Fibroblast of the aortic adventitia (primary cell): ENCODE measurements at places on chromosomes 1 and 21. TPM values are rescaled to one million over a fixed set of nuclear protein-coding genes. Genes with fewer than 3 reads are reported as not detected.

- DNase-seq = no peak
Observed at GRCh38 chr1:180762796-180763195, 131.0 kb downstream of the XPR1 start.

- peak; percentile 18 for DNase-seq
Observed at GRCh38 chr1:99751877-99752504, 14.4 kb downstream of the FRRS1 start.

GRCh38 chr21:44018813-44019567 lies 6.9 kb downstream of the TRAPPC10 start:
- no peak for DNase-seq

GRCh38 chr21:46435786-46436227 lies 22.9 kb upstream of the DIP2A start:
- DNase-seq = no peak

- DNase-seq = peak; percentile 62
Observed at GRCh38 chr1:211724687-211725196, 49.3 kb upstream of the NEK2 start.

DNA sequence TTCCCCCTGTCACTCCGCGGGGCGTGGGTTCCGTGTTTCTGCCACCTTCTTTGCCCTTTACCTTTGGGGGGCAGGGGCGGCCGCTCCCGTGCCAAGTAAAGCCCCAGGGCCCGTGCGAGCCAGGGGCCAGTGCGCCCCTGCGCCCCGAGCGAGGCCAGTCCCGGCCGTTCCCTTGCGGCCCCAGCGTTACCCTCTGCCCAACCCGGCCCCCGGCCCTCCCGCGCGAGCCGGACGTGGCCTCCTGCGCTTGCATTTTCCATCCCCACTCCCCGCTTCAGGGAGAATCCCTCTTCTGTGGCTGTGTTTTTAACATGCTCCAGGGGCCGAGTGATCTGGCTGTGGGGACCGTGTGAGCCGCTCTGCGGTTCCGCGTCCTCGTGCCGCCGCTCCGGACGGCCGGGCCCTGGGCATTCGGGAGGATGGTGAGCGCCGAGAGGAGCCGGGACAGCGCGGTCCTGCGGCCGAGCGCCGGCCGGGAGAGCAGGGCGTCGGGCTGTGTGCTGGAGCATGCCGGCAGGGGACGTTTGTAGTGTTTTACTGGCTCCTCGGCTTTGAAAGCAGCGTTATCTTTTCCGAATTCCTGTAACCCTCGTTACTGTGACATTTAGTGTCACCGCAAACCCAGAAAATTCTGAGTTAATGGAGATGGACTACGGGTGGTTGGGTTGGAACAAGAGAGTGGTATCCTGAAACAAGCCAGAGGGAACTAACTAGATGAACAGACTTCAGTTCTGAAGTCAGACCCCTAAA lies 1.0 kb downstream of the GALNT2 start:
- DNase-seq = no peak

GRCh38 chr1:48107516-48107915 lies 110.3 kb upstream of the TRABD2B start:
- DNase-seq = no peak

Gene GJB5
- not detected in 2 replicates for total RNA-seq
